Activated naive CD4-positive, alpha-beta T cell treated with anti-CD3 and anti-CD28 coated beads, Interleukin-2, amount 10 ng/mL, durations not matched to agents 7 days and 5 days (primary cell): ENCODE measurements at places on chromosomes 3 and 15.

- DNase-seq: no peak
These were observed 37.4 kb downstream of the GHSR start for GRCh38 chr3:172410702-172411477.

DNA sequence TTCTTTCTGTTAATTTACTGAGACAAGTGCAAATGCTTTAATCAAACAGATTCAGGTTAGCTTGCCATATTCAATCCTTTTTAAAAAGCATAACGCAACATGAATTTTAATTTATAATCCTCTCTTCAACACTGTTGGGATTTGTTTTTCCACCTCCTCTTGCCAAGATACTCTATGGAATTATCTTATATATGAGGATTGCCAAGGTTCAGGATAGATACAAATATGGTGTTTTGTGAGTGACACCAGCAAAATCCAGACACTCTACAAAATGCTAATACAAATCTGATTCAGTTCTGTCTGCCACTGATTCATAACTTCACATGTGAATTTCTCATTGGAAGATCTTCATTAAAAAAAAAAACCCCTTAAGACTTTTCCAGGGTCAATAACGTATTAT lies 104.8 kb downstream of the FBN1 start:
- DNase-seq: no peak

- no peak for DNase-seq
These were observed 142.5 kb downstream of the CPNE4 start for GRCh38 chr3:131892331-131892730.

DNA sequence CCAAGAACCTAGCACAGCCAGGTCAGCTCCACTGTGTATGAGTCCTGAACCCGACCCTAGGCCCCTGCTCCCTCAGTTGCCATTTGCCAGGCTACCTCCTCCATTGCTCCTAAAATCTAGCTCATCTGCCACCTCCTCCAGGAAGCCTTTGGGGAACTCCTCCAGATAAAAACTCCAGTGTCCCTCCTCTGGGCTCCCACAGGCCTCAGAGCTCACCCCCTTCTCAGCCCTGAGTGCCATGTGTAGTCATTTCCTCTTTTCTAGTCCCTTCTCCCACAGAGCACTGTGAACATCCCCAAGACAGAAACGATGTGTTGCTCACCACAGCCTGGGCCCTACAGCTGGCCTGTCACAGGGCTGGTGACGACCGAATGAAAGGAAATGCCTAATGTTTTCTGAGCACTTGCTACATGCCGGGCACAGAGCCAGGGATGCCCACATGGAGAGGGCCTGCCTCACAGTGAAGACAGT lies 61.0 kb downstream of the IQSEC1 start:
- peak; percentile 57 for DNase-seq

GRCh38 chr3:106640353-106640752 lies 736.9 kb upstream of the CCDC54 start:
- DNase-seq: no peak

DNA sequence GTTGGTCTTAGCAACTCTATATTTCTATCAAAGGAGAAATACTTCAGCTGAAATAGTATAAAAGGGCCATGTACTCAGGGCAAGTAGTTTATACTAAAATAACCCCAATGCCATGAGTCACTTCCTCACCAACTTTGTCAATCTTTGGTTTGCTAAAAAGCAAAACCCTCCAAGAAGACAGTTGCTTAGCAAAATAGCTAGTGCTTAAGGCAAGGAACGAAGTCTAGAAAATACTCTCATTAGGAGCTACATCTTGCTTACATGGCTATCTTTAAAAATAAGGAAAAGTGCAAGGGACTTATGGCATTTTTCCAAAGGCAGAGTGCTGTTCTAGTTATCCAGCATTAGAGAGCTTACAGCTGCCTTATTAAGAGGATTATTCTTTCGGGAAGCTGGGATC lies 28.4 kb downstream of the P3H2 start:
- DNase-seq: no peak

GRCh38 chr3:14290631-14291385 lies 111.6 kb upstream of the SLC6A6 start:
- no peak for DNase-seq

GRCh38 chr3:179956416-179956830 lies 80.3 kb downstream of the PEX5L start:
- peak; percentile 34 for DNase-seq

DNA sequence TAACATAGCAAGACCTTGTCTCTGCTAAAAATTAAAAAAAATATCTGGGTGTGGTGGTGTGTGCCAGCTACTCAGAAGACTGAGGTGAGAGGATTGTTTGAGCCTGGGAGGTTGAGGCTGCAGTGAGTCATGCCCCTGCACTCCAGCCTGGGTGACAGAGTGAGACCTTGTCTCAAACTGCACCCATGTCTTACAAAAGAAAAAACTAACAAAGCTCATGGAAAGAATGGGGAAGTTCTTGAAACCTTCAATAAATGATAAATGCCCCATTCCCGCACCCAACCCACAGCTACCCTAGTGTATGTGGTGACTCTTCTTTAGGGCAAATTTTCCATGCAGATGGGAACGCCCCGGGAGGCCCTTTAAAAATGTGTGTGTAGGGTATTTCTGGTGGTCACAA lies 28.3 kb downstream of the RPLP1 start:
- DNase-seq: no peak

DNA sequence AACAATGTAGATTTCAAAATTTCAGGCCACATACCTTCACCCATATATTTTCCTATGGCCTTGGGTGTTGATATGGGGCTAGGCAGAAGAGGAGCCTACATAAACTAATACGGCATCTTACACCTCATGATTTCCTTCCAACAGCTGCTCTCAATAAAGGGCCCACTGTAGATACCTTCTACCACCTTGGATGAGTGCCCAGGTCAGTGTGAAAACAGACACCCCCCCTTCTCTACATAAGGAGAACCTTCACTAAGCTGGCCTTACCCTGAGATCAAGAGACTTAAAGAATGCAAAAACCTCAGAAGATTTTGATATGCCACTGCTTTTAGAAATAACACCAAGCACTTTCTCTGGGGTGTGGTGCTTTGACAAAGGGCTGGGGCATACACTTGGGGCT lies 42.7 kb downstream of the SH3BP5 start:
- DNase-seq: no peak
